ENCODE measurements at places on chromosomes 1 and 21. TPM values are rescaled to one million over a fixed set of nuclear protein-coding genes. Genes with fewer than 3 reads are reported as not detected.

GRCh38 chr1:85314726-85315125 is 38.3 kb upstream of the BCL10 start:
- peaks cover 67% of the 10 kb centered on the region for H3K4me1 ChIP-seq
- H3K4me3 ChIP-seq = no peak overlapping the region
- no peak for DNase-seq
- peak overlapping the region; percentile 93 for H3K27ac ChIP-seq
- no peaks in the 10 kb centered on the region for H3K27me3 ChIP-seq

The INSRR gene
- polyA plus RNA-seq = not detected

- no peak overlapping the region for H3K27ac ChIP-seq
- no peaks in the 10 kb centered on the region for H3K4me1 ChIP-seq
- peaks cover 3% of the 10 kb centered on the region for H3K27me3 ChIP-seq
- no peaks in the 10 kb centered on the region for H3K36me3 ChIP-seq
These were observed 638 bp downstream of the CD84 start for GRCh38 chr1:160578525-160579191.

- DNase-seq = no peak
- H3K4me3 ChIP-seq = no peak overlapping the region
- no peaks in the 10 kb centered on the region for H3K4me1 ChIP-seq
- no peaks in the 10 kb centered on the region for H3K27me3 ChIP-seq
- H3K36me3 ChIP-seq = no peaks in the 10 kb centered on the region
- no peak overlapping the region for H3K27ac ChIP-seq
These were observed 862.0 kb upstream of the NEGR1 start for GRCh38 chr1:73144311-73144710.

GRCh38 chr1:156860628-156861423 is at the start of gene NTRK1:
Gene NTRK1, plus strand, starts transcription at chr1:156860865. Its CDS starts 70 bp downstream, at chr1:156860935.
- no peak within 1 kb of the TSS for H3K27ac ChIP-seq
- peaks cover 17% of the 10 kb centered on the region for H3K4me1 ChIP-seq
- peak within 1 kb of the TSS; percentile 30 for H3K4me3 ChIP-seq
- DNase-seq = peak; percentile 17
- no peaks in the 10 kb centered on the region for H3K36me3 ChIP-seq

GRCh38 chr1:248009681-248010080 is 3.8 kb upstream of the OR2L5 start:
- no peak overlapping the region for H3K27ac ChIP-seq
- no peaks in the 10 kb centered on the region for H3K36me3 ChIP-seq
- no peak for DNase-seq
- no peaks in the 10 kb centered on the region for H3K4me1 ChIP-seq
- H3K4me3 ChIP-seq = no peak overlapping the region

The BSND gene
- polyA plus RNA-seq = not detected

- H3K27me3 ChIP-seq = no peaks in the 10 kb centered on the region
- DNase-seq = no peak
- no peaks in the 10 kb centered on the region for H3K4me1 ChIP-seq
- H3K36me3 ChIP-seq = no peaks in the 10 kb centered on the region
- no peak overlapping the region for H3K4me3 ChIP-seq
These were observed 4.7 kb upstream of the CD160 start for GRCh38 chr1:145714524-145715111.

GRCh38 chr1:221991221-221991620 is 249.3 kb upstream of the DUSP10 start:
- H3K4me1 ChIP-seq = no peaks in the 10 kb centered on the region
- H3K36me3 ChIP-seq = no peaks in the 10 kb centered on the region
- no peaks in the 10 kb centered on the region for H3K27me3 ChIP-seq
- DNase-seq = no peak
- no peak overlapping the region for H3K27ac ChIP-seq

All from endothelial cell of umbilical vein (primary cell).